ENCODE measurements at places on chromosomes 3 and 15.

- DNase-seq, result no peak
Measured at GRCh38 chr3:170222647-170223541, 670 bp downstream of the PRKCI start.

GRCh38 chr3:99246010-99246654, 344.6 kb upstream of the DCBLD2 start:
- peak; percentile 13 for DNase-seq

GRCh38 chr15:82122746-82123400, 77.1 kb upstream of the MEX3B start:
- DNase-seq, result peak; percentile 23

- no peak for DNase-seq
Measured at GRCh38 chr15:90419206-90419605, 31.2 kb downstream of the IQGAP1 start.

GRCh38 chr15:80440024-80440423, 35.8 kb downstream of the ARNT2 start:
- no peak for DNase-seq

GRCh38 chr3:26428992-26429391, 193.6 kb upstream of the LRRC3B start:
- DNase-seq, result no peak

DNA sequence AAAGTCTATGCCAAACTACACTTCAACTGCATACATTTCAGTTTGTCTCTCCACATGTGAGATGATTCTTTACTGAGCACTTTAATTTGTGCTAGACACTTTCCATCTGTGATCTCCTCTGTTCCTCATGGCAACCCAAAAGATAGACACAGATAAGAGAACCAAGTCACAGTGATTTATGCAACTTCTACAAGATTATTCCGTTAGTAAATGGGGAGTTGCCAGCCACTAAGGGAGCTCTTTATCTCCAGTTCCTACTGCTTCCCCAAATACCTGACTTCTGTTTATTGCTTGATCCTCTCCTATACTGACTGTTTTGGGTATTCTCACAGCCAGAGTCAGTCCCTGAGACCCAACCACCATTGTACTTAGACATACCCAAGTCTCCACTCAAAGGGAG, 24.1 kb upstream of the AKAP13 start:
- DNase-seq, result no peak

Data from NCI-H460 (cell line).